ENCODE measurements at places on chromosomes 6 and 20.

DNA sequence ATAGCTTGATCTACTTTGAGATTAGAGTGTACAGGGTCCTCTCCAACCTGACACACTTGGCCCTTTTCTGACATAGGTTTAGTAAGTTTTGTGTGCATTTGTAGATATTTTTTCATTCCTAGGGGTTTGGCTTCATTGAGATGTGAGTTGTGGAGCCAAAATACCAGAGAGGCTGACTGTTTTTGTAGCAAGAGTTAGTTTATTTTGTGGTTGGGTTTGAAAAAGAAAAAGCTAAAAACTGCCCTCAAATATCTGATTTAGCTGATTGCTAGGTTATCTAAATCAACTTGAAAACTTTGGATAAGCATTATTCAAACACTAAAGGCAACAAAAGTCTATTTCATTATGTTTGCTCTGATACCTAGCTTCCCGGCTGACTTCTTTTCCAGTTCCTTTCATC is 164.7 kb upstream of the CENPW start:
- DNase-seq = no peak

DNA sequence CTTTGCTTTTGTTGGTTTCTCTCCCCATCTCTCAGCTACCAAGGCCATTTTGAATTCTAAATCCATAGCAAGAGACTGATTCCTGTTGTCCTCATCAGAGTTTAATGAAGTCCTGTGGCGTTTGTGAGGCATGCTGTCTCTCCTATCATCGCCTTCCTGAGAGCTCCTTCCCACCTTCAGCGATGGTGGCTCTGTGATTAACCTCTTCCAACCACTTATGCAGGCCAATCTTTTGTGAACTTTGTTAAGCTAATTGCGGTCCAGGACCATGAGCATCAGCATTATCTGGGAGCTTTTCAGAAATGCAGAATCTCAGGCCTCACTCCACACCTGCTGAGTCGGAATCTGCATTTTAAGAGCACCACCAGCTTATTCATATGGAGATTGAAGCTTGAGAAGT is 272.5 kb upstream of the CDYL start:
- no peak for DNase-seq

- DNase-seq = no peak
These were observed 21.3 kb downstream of the NHSL1 start for GRCh38 chr6:138477913-138478539.

GRCh38 chr20:37274851-37275524 is 13.4 kb upstream of the GHRH start:
- DNase-seq = no peak

DNA sequence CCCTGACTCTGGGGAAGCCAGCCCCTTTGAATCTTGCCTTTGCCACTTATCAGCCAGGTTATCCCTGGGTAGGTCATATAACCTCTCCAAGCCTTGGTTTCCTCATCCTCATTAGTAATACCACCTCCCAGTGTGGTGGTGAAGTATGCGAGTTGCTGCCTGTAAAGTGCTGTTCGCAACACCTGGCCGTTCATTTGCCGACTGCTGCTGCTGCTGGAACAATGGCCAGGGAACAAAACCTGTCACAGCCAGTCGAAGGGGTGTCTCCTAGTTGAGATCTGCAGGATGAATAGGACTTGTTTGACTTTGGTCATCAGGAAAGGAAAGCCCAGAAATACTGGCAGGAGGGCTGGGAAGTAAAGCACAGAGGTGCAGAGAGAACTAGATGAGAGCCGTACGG is 6.1 kb downstream of the MANBAL start:
- no peak for DNase-seq

DNA sequence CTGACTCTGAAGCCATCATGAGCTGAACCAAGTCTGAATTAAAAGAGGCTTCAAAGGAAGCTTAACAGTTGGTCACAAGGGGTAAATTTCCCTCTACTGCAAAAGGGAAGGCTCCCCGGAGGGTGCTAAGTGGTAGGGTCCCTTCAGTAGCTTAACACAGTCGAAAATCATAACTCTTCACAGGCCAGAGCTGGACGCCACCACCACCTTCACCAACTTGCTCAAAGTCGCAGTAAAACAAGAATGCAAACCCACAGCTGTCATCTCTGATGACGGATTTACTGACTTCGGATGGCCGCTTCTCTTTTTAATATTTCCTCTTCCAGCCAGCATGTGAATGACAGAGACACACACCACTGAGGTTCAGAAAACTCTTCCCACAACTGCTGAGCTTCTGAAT is 144.7 kb upstream of the FBXL4 start:
- no peak for DNase-seq

Data from activated gamma-delta T cell (primary cell).